CD4-positive, alpha-beta T cell treated with Interleukin-10 for 1 hour (primary cell): ENCODE measurements at places on chromosomes 2 and 18.

GRCh38 chr2:9618410-9618809 lies 12.4 kb downstream of the YWHAQ start:
- DNase-seq, result peak; percentile 68

DNA sequence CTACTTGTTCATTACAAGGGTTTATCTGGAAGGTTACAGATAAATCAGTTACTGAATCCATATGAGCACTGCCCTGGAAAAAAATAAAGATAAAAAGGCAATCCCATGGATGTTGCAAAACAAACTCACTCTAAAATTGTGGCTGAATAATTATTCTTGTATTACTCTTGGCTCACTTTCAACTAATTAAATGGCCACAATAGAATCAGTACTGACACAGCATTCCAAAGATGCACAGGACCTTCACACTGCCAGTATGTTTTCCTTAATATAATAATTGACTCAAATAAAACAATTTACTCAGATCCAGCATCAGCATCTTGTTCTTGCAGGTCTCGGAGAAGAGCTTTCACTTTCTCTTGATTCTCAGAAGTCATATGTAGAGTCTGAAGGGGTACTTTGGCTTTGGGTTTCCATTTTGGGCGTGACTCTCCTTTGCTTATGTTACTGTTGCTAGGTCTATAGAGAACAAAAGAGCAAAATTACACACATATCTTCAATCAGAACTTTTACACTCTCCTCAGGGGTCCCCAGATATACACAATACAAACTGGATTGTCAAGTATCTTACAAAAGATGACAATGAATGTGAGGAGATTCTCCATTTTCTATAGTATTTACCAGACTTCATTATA lies 12.6 kb downstream of the DHX57 start:
- peak; percentile 6 for DNase-seq

DNA sequence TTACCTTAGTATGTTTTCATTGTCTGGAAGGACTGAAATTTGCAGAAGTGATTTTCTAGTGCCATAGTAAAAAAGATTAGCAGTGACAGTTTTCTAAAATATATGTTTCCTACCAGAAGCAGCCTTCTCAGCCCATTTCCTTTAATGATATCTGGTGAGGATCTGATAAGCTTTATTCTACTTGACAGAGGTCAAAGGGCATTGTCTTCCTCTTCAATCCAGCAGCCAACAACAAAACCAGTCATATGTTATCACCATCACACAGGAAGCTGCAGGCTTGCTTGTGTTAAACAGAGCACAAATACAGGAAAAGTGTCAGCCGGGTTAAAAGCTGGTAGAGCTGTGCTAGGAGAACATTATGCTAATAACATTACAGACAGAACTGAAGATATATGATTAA lies 35.6 kb upstream of the ZSWIM2 start:
- DNase-seq, result no peak

DNA sequence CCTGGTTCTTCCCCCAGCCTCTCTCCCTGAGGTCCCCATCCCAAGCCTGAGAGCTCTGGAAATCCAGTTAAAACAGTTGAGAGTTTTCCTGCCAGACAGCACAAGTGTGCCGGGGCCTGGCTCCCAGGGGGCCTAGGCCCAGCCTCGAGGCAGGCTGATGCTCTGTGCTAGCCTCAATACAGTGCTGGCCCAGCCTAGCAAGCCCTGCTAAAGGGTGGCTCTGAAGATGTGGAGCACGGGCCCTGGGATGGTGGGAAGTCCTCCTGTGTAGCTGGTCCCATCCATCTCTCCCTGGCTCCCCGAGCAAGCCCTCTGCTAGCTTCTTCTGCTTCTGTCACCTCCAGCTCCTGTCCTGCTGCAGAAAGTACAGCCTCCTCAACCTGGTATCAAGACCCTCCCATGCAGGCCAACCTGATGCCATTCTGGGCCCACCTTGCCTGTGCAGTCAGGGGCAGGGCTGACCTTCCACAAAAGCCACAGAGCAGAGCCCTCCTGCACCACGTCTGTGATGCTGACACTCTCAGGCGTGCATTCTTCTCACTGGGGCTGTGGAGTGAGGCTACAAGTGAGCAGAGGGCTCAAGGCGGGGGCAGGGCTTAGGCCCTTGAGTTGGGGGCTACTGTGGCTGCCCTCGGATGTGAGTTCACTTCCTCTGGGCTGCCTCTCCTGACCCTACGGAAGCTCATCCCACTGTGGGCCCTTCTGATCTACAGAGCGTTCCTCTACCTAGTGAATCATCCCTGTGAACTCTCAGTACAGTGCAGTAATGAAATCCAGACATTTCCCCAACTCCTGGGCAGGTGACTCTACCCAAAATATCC lies 60.1 kb upstream of the LAPTM4A start:
- DNase-seq, result no peak
